ENCODE measurements at places on chromosomes 16 and 17. TPM values are rescaled to one million over a fixed set of nuclear protein-coding genes. Genes with fewer than 3 reads are reported as not detected.

Gene SLC13A5
- total RNA-seq = not detected

Gene ZG16
- not detected for total RNA-seq

Gene PROCA1
- 0.81 TPM for total RNA-seq

Gene ITGB3
- total RNA-seq = 2.8 TPM

Gene CXCL16
- 0.63 TPM for total RNA-seq

Gene STAT5B
- total RNA-seq = 20.4 TPM

Gene YBX2
- not detected for total RNA-seq

Gene ST6GALNAC1
- total RNA-seq = not detected

Gene CD300E
- total RNA-seq = not detected

Gene TMEM114
- total RNA-seq = not detected

Gene PIK3R6
- total RNA-seq = not detected

Gene POLR2C
- total RNA-seq = 75.3 TPM

Gene BLMH
- total RNA-seq = 24.3 TPM

Gene PRAC2
- total RNA-seq = not detected

All from HFFc6 (cell line).